ENCODE measurements at places on chromosomes 1 and 21.

DNA sequence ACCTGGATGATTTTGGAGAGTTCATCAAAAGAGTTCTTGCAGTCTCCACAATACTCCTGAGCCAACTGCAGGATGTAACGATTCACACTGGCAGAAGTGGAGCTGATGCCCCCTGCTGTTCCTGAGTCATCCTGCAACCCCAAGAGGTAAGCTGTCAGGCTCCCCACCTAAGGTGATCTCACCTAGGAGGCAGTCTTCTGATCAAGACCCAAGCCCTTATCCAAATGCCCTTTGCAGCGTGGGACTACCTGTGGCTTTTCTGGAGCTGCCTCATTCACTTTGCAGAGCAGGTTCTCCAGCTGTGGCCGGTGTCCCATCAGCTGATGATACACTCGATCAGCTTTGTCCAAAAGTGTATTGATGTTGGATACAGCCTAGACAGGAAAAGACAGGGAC is 96.4 kb downstream of the UBR4 start:
- peak; percentile 29 for ATAC-seq

- ATAC-seq: peak; percentile 24
Measured at GRCh38 chr1:185073725-185074124, 28.4 kb downstream of the RNF2 start.

GRCh38 chr1:180533266-180533987 is 25.3 kb upstream of the OVAAL start:
- peak; percentile 81 for ATAC-seq

DNA sequence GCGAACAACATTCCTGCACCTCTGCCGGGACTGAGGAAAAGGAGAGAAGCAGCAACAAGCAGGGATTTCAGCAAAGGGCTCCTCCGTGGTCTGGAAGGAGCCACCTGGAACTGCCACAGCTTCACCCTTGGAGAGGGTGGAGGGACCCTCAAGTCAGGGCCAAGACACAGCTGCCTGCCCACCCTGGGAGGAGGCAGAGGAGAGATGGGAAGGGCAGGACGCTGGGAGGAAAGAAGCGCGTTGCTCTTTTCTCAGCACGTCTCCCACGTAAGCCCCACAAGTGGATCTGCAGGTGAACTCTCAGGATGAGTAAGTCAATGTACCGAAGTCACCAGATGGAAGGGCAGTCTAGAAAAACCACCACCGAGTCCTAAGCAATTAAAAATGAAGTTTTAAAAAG is 39.6 kb downstream of the SLC19A1 start:
- peak; percentile 45 for ATAC-seq

- ATAC-seq: no peak
Measured at GRCh38 chr21:38448671-38449385, 49.4 kb downstream of the ERG start.

DNA sequence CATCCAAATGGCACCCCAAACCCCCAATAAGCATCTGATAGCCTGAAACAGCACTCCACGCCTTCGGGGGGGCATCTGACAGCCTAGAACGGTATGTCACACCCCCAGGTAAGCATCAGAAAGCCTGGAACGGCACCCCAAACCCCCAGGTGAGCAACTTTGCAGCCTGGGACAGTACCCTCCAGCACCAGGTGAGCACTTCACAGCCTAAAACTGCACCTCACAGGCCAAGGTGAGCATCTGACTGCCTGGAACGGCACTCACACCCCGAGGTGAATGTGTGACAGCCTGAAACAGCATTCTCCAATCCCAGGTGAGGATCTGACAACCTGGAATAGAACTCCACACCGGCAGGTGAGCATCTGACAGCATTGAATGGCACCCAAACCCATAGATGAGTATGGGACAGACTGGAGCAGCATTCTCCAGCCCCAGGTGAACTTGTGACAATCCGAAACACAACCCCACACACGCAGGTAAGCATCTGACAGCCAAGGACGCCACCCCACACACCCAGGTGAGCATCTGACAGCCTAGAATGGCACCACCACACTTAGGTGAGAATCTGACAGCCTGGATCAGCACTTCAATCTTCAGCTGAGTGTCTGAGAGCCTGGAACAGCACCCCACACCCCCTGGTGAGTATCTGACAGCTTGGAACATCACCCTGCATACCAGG is 18.3 kb upstream of the MMEL1 start:
- no peak for ATAC-seq

Measured in activated T-helper 17 cell treated with anti-CD3 and anti-CD28 coated beads, Interleukin-2, amount 50 U/mL, for 72 hours (primary cell).